ENCODE measurements at places on chromosomes 11 and 22.

DNA sequence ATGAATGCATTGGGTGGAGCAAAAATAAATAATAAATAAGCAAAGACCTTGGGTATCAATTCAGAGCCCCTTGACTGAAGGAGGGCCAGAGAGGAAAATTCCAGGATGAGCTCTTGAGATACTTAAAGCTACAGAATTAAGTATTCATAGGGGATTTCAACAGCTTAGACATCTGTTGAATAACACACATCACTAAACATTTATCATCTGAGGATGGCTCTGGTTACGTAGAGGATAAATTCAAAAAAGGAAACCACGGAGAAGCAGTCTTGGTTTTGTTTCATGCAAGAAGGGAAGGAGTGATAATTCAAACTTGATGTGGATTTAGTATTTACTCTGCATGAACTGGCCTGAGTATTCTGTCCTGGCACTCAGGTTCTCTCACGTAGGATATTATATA is 29.8 kb downstream of the ARHGAP42 start:
- DNase-seq, result no peak

- DNase-seq, result no peak
These were observed 64.2 kb downstream of the APOL5 start for GRCh38 chr22:35781898-35782297.

DNA sequence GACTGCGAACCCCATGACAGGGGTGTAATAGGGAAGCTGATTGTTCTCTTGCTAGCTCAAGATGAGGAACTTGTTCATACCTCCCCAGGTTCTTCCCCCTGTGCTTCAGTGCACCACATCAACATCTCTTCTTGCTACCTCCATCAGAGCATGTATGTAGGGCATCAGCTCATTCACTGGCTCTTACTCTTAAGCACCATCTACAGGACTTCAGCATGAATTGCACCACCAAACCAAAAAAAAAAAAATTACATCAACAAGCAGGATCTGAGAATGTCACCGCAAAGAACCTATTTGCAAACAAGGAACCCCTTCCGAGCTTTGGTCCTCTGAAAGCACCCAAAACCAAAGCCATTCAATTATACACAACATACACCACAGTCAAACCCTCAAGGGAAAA is 2226.5 kb upstream of the RAG2 start:
- no peak for DNase-seq

- DNase-seq, result no peak
These were observed 2.5 kb downstream of the CLDN25 start for GRCh38 chr11:113782134-113782533.

DNA sequence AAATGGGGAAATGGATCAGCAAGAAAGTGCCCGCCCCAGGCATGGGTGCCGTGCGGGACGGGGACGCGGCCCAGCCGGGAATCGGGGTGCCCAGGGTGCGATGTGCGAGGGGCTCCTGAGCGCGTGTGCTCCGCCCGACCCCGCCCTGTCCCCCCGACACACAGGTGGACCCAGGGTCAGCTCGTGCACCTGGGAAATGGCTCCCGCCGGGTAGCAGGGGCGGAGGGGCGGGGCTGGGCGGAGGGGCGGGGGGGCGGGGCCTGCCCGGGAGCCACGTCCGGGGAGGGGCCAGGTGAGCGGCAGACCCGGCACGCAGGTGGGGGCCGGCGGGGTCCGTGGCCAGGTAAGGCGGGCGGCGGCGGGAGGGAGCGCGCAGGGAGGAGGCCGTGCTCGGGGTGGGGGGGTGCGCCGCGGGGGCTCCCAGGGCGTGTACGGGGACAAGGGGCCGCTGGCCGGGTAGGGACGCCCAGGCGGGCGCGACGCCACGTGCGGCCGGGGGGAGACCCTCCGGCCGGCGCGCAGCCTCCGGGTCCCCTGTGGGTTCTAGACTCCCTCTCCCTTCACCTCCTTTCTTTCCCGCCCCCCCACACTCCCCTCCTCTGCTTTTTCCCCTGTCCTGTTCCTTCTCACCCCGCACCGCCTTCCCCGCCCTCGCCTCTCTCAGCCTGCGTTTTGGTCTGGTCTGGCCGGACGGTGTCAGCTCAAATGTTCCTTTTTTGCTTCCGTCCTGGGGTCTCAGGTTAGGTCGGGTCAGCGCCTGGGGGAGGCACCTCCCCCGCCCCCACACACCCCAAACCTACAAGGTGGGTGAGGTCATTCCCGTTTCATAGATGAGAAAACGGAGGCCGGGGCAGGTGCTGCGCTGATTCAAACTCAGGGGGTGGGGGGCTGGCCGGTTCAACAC is at the start of gene ARHGAP8:
TSS of gene ARHGAP8 (plus strand) at position 291 of the 904 bp plus-strand sequence. CDS start 33,953 bp downstream, outside the sequence.
- no peak for DNase-seq

GRCh38 chr11:2751523-2752203 is 51.9 kb upstream of the KCNQ1OT1 start:
- DNase-seq, result no peak

GRCh38 chr22:19820880-19821522 is 33.7 kb downstream of the GNB1L start:
- DNase-seq, result no peak

GRCh38 chr22:28894334-28894733 is 11.0 kb downstream of the ZNRF3 start:
- DNase-seq, result no peak
